ENCODE measurements at places on chromosomes 2 and 18. TPM values are rescaled to one million over a fixed set of nuclear protein-coding genes. Genes with fewer than 3 reads are reported as not detected.

DNA sequence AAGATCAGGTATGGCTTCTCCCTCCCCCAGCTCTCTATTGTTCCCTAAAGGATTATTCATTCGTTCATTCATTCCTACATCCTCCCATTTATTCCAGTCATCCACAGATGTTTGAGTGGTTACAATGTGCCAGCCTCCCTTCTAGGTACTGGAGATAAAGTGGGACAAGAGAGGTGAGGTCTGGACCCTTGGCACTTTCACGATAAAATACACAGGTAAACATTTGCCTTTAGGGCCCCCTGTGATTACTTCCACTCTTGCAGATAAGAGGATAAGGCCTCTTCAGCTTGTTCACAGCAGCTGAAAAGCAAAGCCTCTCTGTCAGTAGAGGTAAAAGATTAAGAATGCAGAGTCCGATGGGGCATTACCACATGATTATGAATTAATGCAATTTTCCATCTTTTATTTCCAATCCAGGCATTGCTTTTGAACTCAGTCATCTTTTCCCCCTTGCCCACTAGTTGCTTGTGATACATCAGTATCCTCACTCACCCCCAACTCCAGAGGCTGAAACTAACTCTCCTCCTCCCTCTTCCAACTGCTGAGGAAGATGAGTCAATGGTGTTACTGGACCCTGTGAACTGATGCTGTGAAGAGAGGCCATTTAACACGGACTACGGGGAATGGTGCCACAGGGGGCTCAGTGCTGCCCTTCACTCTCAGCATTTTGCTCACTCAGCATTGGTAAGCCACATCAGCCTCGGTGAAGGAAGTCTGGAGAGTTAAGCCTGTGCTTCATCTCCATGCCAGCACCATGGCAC is 1.1 kb upstream of the DPP4 start:
- no peak for DNase-seq

GRCh38 chr2:42086500-42086953 is 38.7 kb downstream of the PKDCC start:
- no peak for DNase-seq

DNA sequence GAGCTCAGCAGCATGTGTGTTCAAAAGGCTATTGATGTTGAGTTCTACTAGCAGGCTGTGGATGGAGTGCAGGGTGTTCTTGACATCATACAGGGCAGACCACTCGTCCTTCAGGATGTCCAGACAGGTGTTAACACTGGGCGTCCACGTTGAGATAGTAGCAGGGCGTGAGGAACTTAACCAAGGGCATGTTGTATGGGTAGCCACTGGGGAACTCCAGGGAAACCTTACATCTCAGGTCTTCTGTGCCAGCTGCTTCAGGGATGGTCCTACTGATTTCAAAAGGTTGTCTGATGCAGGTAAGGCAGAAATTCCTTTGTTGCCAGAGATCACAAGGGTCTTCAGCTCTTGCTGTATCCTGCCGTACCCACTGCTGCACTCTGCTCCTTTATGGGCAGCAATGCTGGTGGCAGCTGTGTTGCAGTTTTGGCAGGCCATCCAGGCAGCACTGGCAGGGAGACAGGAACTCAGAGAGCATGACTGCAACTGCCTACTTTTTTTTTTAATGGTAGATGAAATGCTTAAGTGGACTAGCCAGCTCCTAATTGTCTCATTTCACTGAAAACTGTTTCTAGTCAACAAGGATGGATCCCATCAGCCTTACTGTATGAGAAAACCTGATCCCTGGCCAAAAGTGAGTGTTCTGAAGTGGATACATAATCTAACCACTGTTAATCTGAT is 32.4 kb upstream of the RBBP8 start:
- no peak for DNase-seq

DNA sequence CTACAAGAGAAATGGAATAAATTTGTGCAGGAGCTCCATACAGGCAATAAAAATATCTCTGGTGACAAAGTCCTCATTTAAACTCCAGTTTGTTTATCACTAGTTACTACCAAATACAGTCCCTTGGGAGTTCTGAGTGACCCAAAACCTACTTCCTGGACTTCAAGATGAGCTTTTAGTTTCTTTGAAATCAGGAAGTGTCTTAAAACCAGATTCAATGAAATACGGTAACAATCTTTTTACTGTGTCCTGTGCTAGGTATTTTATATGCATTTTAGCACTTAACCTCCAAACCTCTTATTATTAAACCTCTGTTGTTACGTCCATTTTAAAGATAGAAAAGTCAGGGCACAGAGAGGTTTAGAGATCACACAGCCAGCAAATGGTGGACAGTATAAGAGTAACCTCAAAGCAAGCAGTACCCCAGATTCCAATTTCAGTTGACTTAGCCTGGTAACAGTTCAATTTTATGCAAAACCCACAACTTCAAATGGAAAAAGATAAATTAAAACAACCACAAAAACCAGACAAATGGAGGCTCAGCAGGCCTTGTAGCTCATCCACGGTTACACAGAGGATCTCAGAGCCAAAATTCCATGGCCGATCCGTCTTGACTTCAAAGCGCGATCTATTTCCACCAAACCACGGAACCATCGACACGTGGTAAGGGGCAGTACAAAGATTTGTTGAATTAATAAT is 1.3 kb upstream of the KCMF1 start:
- DNase-seq: no peak

Gene RGPD4
- polyA plus RNA-seq: 0.05 TPM

Gene SPATA3
- not detected for polyA plus RNA-seq

GRCh38 chr2:2842466-2842865 is 511.4 kb upstream of the MYT1L start:
- no peak for DNase-seq

GRCh38 chr2:118718921-118719320 is 128.5 kb downstream of the EN1 start:
- DNase-seq: no peak

GRCh38 chr2:239955087-239955988 is 69.8 kb downstream of the NDUFA10 start:
- DNase-seq: no peak

Gene GKN2
- polyA plus RNA-seq: not detected

Gene ACMSD
- 36.4 TPM for polyA plus RNA-seq

Gene SERPINB4
- polyA plus RNA-seq: 0.08 TPM

Measured in left renal cortex interstitium (tissue), 4 donors.